Thoracic aorta (tissue), 2 donors: ENCODE measurements at places on chromosomes 16 and 17. TPM values are rescaled to one million over a fixed set of nuclear protein-coding genes. Genes with fewer than 3 reads are reported as not detected.

DNA sequence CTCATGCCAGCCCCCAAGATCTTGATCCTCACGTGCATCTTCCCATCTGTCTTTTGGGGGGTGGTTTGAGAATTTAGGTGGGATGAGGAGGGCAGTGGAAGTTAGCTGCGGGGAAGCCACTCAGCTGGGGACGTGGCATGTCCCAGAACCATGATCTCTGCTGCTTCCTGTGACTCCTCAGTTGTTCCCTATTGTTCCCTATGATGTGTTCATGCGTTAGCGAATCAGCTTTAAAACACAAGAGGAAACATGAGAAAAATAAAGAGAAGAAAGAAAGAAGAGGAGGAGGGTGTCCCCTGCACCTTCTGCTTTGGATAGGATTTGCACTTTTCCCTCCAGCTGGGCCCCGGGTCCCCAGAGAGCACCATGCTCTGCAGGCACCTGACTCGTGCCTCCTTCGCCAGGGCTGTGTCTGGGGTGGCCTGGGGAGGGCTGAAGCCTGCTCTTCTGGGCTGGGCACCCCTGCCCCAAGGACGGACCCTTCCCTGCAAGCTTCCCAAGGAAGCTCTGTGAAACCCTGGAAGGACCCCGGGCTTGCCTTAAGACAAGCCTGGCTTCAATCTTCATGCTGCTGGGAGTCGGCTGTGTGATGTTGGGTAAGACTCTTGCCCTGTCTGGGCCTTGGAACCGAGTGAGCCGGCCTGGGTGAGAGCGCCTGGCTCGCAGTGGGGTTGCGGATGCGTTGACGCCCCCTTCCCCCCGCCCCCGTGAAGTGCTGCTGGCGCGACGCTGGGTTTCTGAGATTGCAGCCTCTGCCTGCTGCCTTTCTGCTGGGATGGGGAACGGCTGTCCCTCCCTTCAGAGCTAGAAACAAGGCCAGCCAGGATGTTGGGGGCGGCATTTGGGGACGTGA is 62.8 kb upstream of the CIBAR2 start:
- DNase-seq = no peak

DNA sequence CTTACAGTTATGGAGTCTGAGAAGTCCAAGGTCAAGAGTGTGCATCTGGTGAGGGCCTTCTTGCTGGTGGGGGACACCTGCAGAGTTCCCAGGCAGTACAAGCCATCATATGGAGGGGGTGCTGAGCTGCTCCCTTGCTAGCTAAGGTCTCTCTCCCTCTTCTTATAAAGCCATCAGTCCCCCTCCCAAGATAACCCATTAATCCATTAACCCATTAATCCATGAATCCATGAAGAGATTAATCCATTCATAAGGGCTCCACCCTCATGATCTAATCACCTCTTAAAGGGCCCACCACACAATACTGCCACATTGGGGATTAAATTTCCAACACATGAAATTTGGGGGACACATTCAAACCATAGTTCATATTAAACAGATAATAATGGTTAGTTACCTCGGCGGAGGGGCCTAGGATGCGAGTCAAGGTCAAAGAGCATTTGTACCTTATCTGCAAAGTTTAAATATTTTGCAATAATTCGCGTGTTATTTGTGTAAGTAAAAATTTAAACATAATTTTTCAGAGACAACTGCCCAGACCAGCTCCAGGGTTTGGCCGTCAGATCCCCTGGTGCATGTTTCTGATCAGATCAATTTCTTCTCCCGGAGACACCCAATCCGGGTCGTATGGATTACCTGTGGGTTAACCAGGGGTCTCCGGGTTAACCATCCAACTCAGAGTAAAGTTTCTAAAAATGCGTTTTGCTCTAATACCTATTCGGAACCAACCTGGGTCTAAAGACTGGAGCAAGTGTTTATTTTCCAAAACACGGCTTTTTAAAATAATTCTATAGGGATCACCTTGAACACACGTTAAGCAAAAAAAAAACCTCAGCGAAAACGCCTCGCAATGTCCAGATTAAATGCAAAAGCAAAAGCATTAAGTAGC is 740 bp upstream of the POLR3E start:
- no peak for DNase-seq

DNA sequence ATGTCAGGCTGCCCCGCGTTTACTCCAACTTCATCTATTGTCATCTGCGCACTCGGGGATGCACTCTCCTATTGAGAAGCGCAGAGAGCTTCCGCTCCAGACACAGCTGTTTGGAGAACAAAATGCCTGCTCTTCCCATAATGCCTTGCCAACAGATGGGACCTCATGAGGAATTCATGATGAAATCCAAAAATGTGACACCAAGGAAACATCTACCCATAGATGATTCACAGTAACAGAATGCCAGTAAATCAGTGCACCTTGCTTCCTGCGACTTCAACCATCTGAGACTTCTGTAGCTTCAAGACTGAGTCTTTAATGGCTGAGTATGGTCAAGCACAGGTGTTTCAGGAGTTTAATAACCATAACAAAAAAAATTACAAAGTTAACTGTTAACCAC is 1144.9 kb upstream of the GOT2 start:
- no peak for DNase-seq

The CES5A gene
- total RNA-seq = not detected

GRCh38 chr16:55120826-55121225 is 190.2 kb downstream of the IRX5 start:
- no peak for DNase-seq

The SLC47A1 gene
- total RNA-seq = 4.1 TPM

DNA sequence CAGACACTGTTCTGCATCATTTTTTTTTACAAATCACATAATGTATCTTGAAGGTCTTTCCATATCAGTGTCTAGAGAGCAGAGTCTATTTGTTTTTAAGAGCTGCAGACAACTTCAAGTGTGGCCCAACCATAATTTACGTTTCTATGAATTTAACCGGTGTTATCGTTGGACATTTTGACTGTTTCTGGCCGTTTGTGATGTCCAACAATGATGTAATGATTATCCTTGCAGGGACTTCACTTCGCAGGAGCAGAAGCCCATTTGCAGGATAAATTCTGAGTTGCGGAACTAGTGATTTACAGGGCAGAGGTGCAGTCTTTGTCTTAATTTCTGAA is 26.9 kb upstream of the HLF start:
- no peak for DNase-seq

DNA sequence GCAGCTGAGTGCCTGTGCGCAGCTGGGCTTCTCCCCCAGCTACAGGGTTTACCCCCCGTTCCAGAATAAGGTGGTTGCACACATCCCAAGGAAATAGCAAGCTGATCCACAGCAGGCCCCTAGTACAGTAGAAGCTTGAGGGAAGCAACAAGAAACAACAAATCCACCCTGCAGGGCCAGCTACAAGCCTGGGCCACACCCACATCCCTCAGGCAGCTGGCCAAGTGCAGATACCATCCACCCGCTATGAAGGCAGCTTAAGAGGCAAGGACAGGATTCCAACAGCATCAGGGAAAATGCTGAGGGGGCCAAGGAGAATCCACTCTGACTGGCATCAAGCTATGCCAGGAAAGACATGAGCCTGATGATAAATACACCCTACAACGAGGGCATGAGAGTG is 66.9 kb upstream of the RCVRN start:
- DNase-seq = no peak

DNA sequence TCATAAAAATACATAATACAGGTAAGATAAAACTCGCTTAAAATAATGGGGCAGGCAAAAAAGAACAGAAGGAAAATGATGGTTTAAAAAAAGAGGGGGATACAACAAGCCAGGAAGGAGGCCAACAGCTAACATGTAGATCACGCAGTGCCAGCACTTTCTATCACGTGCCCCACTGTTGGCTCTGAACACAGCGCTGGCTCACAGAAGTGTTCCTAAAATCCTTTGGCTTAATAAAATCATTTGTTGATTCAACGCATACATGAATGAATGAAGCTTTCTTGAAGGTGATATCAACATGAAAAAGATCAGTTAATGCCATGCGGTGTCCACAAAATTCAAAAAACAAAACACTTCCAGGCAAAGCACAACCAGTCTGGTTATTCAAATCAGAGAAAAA is 8.5 kb downstream of the ITGAE start:
- DNase-seq = no peak

The IGF2BP1 gene
- not detected for total RNA-seq

DNA sequence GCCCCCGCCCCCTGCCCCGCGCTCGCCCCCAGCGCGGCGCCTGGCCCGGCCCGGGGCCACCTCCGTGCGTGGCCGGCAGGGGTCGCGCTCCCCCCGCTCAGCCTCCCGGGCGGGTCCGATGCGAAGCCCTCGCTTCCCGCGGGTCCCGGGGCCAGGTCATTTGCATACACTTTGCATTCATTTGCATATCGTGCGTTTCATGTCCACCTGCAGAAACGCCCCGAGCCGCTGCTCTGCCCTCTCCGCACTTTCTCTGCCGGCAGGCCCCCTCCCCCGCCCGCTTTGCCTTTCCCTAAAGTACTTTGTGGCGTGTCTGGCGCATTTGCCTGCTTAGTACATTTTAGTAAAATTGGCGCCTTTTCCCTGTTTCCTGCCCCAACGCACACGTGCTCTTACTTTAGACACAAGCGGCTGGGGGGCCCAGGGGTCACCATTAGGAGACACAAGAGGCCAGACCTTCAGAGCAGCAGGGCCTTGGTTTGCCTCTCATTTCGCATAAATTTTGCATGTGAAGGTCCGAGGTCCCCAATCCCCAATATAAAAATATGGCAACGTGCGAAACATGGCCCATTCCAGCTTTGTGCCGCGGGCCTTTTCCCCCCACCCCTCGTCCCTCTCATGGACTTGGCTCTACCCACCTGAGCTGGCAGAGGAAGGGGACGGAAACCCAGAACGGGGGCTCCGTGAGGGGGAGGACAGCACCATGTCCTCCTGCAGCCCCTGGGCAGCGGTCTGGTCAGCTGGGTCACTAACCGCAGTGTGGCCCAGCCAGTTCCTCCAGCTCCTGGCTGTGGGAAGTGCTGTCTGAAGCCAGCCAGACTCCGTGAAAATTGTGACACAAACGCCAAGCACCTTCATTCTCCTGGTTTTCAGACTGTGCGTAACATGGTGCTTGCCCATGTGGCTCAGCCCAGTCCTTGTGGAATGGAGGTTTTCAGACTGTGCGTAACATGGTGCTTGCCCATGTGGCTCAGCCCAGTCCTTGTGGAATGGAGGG is 34.8 kb downstream of the CBFA2T3 start:
- DNase-seq = no peak

The TBC1D3H gene
- total RNA-seq = not detected

The UNC13D gene
- total RNA-seq = 13.5 TPM

GRCh38 chr16:57635266-57636097 is 7.1 kb downstream of the ADGRG1 start:
- DNase-seq = no peak

GRCh38 chr17:57106107-57106835 is 21.2 kb downstream of the AKAP1 start:
- no peak for DNase-seq

GRCh38 chr16:55737966-55738365 is 82.2 kb downstream of the SLC6A2 start:
- DNase-seq = no peak

DNA sequence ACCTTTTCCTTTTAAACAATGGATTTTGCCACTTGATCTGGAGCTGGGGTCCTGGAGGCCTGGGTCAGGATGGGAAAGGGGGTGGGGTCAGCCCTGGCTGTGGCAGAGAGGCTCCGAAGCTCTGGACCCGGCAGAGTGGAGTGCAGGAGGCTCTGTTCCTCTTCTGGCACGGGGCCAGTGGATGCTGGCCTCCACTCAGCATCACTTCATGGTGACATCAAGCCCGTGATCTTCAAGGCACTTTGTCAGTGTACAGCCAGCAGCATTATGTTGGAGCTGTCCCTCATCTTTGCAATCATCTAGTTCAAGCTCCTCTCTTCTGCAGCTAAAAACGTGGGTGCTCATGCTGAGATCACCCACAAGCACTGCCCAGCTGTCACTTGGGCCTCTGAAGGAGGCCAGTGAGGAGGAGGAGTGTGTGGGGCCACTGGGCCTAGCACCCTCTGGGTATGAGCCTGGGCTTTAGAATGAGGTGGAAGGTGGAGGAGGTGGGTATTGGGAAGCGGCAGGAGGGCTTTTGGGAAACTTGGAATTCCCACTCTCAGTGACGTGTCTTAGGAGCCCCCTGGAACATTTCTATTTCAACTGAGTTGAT is 45.9 kb upstream of the MGAT5B start:
- no peak for DNase-seq

DNA sequence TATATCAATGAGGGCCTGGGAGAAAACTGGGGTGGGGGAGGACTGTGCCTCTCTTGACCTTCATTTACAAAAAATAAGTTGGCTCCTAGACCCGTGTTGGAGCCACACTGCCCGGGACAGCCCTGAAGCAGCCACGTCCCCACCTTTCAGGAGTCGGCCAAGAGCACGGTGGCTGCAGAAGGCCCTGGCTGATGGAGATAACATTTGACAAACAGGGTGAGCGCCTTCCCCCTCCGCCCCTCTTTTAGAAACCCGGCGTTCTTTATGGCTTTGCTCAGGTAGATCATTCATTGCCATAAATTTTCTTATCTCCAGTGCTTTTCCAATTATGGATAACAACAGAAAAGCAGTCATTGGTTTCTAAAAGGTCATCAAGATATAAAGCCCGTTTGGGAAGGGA is 398.1 kb upstream of the TNRC6C start:
- no peak for DNase-seq

The CCL17 gene
- not detected for total RNA-seq

- no peak for DNase-seq
Observed at GRCh38 chr17:17810084-17810894, 26.5 kb downstream of the SREBF1 start.

DNA sequence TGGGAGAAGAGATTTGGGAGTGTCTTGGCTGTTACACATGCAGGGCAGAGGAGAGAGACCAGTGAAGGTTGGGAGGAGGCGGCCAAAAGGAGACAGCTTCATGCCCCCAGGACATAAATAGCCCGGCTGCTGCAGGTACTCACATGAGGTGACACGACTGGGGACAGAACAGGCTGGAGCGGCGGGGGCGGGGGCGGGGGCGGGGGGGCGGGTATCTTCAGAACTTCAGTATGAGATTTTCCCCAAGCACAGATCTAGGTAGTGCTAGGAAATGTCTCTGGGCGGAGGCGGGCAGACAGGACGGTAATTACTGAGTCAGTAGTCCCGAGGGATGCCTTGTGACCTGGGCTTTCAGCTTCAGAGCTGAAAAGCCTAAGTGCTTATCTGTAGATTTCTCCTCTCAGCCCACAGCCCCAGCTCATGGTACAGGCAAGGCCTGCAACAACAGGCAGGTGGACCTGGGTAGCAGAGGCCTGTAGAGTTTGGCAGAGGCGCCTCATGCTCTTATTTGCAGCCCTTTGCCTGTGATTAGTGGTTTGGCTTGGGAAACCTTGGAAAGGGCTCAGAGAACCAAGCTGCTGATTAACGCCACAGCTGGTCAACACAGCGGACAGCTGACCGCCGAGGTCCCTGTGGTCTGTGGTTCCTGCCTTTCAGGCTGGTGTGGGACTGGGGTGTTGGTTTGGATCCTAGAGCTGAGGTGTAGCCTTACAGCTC is 24.5 kb downstream of the UNK start:
- no peak for DNase-seq

DNA sequence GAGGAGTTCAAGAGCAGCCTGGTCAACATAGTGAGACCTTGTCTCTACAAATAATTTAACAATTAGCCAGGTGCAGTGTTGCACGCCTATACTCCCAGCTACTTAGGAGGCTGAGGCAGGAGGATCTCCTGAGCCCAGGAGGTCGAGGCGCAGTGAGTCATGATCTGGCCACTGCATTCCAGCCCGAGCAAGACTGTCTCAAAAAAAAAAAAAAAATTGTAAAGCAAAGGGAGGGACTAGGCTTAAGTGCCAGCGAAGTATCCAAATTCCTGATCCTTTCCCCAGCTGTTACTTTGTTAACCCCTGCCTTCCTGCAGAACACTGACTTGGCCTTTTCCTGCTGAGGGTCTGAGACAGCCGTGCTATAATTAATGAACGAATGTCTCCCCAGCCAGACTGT is 2.7 kb downstream of the GDPD3 start:
- DNase-seq = no peak

The CNTNAP1 gene
- total RNA-seq = 9.1 TPM

GRCh38 chr16:23557779-23558702 is 514 bp downstream of the UBFD1 start:
- no peak for DNase-seq

The PIPOX gene
- total RNA-seq = 7.8 TPM
